ENCODE measurements at places on chromosomes 4 and X. TPM values are rescaled to one million over a fixed set of nuclear protein-coding genes. Genes with fewer than 3 reads are reported as not detected.

Gene GYG2
- 1.5 TPM for total RNA-seq

DNA sequence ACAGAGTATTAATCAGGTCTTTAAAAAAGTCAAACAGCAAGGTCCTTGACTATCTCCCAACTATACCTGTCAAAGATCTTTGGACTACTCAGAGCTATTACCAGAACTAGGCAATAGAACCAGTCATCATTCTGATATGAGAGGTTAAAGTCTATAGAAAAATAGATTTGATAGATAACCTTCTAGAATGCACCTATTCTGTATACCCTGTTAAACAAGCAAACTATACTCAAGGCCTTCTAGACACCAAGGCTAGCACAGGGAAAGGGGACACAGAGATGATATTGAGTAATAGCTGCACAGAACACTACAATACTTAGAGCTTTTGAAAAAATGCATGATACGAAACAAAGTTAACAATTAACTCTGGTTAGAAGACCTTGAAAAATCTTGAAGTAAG, 149.5 kb downstream of the NR3C2 start:
- H3K36me3 ChIP-seq: no peaks in the 10 kb centered on the region
- no peaks in the 10 kb centered on the region for H3K27me3 ChIP-seq
- H3K27ac ChIP-seq: no peak overlapping the region

Gene ETDA
- total RNA-seq: not detected

DNA sequence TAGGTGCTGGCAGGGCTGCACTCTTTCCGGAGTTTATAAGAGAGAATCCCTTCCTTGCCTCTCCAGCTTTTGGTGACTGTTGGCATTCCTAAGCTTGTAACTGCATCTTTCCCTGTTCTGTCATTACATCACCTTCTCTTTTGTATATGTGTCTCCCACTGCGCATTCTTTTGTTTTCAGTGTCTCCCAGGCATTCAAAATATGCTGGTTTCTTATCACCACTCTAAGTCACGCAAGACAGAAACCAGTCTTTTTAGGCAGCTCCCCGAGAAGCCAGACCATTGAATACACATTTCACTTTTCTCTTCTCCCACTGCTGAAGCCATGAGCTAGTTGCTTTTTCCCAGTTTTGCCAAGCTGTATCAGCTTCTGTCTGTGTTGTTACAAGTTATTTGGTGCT, 71.0 kb downstream of the LAS1L start:
- H3K27me3 ChIP-seq: no peaks in the 10 kb centered on the region
- no peaks in the 10 kb centered on the region for H3K4me1 ChIP-seq
- H3K27ac ChIP-seq: no peak overlapping the region

GRCh38 chr4:122914292-122914904, 8.0 kb downstream of the NUDT6 start:
- H3K27ac ChIP-seq: no peak overlapping the region
- H3K27me3 ChIP-seq: no peaks in the 10 kb centered on the region
- H3K4me3 ChIP-seq: no peak overlapping the region
- H3K36me3 ChIP-seq: peaks cover 72% of the 10 kb centered on the region
- H3K4me1 ChIP-seq: no peaks in the 10 kb centered on the region

DNA sequence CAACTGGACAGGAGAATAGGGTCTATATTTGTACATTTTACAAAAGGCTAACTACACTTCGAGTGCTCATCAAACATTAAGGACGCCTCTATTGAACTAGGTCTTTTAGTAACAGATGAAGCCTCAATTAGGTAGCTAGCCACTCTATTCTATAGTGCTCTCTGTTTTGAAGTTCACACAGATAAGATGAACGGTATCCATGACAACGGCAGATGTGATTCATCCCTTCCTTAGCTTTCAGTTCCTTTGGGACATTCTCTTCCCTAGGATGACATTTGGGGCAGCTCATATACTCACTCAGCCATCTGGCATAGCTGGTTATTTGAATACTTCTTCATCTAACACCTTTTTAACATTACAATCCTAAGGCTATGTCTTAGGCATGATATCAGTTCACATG, 62.4 kb upstream of the WDFY3 start:
- H3K27me3 ChIP-seq: no peaks in the 10 kb centered on the region
- no peak for DNase-seq
- H3K36me3 ChIP-seq: no peaks in the 10 kb centered on the region
- H3K4me1 ChIP-seq: no peaks in the 10 kb centered on the region
- H3K4me3 ChIP-seq: no peak overlapping the region

Gene GAGE1
- not detected for total RNA-seq

- no peaks in the 10 kb centered on the region for H3K36me3 ChIP-seq
- no peaks in the 10 kb centered on the region for H3K4me1 ChIP-seq
- no peak for DNase-seq
- H3K27me3 ChIP-seq: peaks cover 10% of the 10 kb centered on the region
- H3K4me3 ChIP-seq: no peak overlapping the region
These were observed 50.2 kb downstream of the CPZ start for GRCh38 chr4:8642651-8643321.

- no peak overlapping the region for H3K4me3 ChIP-seq
- H3K27me3 ChIP-seq: peaks cover 15% of the 10 kb centered on the region
- DNase-seq: no peak
- no peaks in the 10 kb centered on the region for H3K4me1 ChIP-seq
- no peaks in the 10 kb centered on the region for H3K36me3 ChIP-seq
- no peak overlapping the region for H3K27ac ChIP-seq
These were observed 20.4 kb downstream of the REPS2 start for GRCh38 chrX:16966752-16967448.

DNA sequence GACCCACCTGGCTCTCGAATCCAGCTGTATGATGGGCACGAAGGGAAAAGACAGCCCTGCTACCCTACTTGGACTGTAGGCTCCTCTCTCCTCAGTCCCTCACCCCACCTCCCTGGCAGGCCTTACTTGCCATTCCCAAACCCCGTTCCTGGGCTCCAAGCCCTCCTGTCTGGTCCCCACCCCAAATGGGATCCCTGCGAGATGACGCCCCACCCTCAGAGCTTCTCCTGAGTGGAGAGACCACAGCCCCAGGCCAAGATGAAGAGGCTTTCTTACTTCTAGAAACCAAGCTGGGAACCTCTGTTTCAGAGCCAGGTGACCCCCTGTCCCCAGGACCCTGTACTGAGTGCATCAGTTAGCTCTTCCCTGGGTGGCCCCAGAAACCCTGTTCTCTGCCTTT, 4.5 kb downstream of the NALF2 start:
- no peak overlapping the region for H3K4me3 ChIP-seq
- no peak overlapping the region for H3K27ac ChIP-seq
- no peaks in the 10 kb centered on the region for H3K4me1 ChIP-seq
- H3K36me3 ChIP-seq: no peaks in the 10 kb centered on the region

DNA sequence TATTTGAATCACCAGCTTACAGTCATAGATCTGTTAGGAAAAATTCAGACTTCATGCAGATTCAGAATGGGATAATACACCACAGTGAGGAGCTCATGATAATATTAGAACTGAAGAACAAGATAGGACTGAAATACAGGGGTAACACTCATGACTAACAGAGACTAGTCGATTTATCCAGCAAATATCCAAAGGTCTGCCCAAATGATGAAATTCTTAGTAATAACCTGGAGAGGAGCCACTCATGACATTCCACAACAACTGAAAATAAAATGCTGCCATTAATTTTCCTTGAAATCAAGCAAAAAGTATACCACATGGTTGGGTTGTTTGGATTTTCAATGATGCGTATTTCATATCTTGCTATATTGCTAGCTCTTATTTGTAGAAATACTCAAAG, 903.7 kb upstream of the ADGRL3 start:
- no peaks in the 10 kb centered on the region for H3K4me1 ChIP-seq
- H3K27me3 ChIP-seq: no peaks in the 10 kb centered on the region
- H3K27ac ChIP-seq: no peak overlapping the region
- no peak overlapping the region for H3K4me3 ChIP-seq

Gene ING2
- 4.3 TPM for total RNA-seq

Gene FAM236D
- total RNA-seq: not detected

- H3K4me1 ChIP-seq: no peaks in the 10 kb centered on the region
- no peaks in the 10 kb centered on the region for H3K27me3 ChIP-seq
- DNase-seq: no peak
- H3K4me3 ChIP-seq: no peak overlapping the region
- H3K36me3 ChIP-seq: no peaks in the 10 kb centered on the region
These were observed 126.0 kb downstream of the TENM3 start for GRCh38 chr4:182369211-182369610.

Gene NEUROG2
- not detected for total RNA-seq

Gene HS6ST2
- total RNA-seq: not detected

DNA sequence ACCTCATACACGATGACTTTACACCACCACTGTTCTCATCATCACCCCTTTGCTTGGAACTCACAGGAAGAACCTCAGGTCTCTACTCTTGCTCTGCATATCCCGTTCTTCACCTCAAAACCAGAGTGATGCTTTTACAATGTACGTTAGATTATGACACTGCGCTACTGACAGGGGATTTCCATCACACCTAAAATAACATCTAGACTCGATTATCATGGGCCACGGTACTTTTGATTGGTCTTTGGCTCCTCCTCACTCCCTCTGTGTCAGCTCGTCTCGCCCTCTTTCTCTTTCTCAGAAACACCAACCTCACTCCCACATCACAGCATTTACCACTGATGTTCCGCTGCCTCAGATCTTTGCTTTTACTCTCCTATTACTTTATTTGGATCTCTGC, 172.4 kb downstream of the TLL1 start:
- no peaks in the 10 kb centered on the region for H3K4me1 ChIP-seq
- DNase-seq: no peak
- no peak overlapping the region for H3K4me3 ChIP-seq
- no peak overlapping the region for H3K27ac ChIP-seq

GRCh38 chrX:5086388-5086787, 1142.3 kb downstream of the NLGN4X start:
- no peaks in the 10 kb centered on the region for H3K4me1 ChIP-seq
- H3K36me3 ChIP-seq: no peaks in the 10 kb centered on the region
- no peak for DNase-seq
- no peaks in the 10 kb centered on the region for H3K27me3 ChIP-seq
- no peak overlapping the region for H3K27ac ChIP-seq

DNA sequence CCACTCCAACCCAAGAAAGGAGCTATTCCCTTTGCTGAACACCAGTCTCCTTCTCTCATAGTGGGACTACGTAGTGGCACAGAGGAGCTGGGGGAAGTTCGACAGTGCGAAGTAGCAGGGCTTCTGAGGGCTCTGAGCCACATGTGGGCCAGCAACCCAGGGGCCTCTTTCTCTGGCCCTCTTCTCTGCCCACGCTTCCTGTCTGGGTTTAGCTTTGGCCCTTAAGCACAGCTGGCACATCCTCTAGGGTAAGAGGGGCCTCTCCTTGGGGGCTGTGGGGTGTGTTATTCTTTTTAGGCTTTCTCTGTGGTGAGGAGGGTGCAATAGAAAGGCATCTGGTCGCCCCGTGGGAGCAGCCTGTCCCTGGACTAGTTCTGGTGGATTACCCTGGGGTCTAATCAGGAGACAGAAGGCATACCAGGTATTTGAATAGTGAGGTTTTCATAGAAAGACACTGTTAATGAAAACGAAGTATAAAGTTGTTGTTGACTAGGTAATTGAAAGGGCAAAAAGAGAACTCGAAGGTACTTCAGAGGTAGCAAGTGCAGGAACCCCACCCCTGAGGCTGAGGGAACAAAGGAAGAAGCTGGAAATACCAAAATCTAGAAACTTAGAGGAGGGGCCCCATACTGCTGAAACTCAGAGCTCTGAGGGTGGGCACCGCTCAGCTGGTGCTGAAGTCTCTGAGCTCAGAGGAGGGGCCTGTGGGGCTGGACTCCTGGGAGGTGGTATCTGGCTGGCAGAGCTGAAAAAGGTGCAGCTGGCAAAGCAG, 151.9 kb upstream of the RPS6KA3 start:
- no peaks in the 10 kb centered on the region for H3K36me3 ChIP-seq
- H3K4me1 ChIP-seq: no peaks in the 10 kb centered on the region
- H3K4me3 ChIP-seq: no peak overlapping the region
- no peak for DNase-seq
- no peak overlapping the region for H3K27ac ChIP-seq

DNA sequence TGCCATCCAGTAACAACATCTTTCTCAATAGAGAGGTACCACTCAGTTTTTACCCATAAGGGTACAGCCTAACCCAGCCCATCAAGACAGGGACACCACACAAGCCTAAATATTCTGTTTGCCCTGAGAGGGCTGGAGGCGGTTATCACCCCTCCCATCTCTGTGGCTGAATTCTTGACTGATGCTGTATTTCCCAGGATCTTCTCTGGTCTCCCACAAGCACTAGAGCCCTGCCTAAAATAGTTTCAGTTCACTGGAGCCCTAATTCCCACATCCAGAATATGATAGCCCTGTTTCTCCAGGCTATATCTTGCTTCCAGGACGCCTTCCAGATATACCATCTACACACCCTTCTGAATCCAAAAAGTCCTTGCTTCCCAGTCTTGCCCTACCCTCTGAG, 91.6 kb upstream of the NMU start:
- H3K4me1 ChIP-seq: no peaks in the 10 kb centered on the region
- H3K27me3 ChIP-seq: peaks cover 13% of the 10 kb centered on the region
- no peak overlapping the region for H3K4me3 ChIP-seq

- no peak overlapping the region for H3K4me3 ChIP-seq
- H3K36me3 ChIP-seq: no peaks in the 10 kb centered on the region
- no peaks in the 10 kb centered on the region for H3K27me3 ChIP-seq
These were observed 27.8 kb downstream of the NAA11 start for GRCh38 chr4:79298027-79298426.

DNA sequence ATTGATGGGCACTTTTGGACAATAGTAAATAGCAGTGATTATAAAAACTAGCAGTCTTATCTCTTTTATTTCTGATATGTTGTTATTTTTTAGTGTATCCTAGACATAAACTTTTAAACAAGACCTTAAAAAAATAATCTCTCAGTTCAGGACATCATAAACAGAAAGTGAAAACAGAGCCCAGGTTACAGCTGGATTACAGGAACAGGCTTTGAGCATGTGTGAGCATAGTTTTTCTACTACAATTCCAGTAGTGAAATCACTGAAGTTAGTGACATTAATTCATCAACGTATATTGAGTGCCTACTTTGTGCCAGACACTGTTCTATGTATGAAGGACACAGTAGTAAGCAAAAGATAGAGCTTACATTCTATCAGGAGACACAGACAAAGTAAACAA, 16.9 kb downstream of the TRIM75 start:
- no peaks in the 10 kb centered on the region for H3K4me1 ChIP-seq
- no peaks in the 10 kb centered on the region for H3K27me3 ChIP-seq
- H3K4me3 ChIP-seq: no peak overlapping the region
- no peak for DNase-seq
- no peak overlapping the region for H3K27ac ChIP-seq

DNA sequence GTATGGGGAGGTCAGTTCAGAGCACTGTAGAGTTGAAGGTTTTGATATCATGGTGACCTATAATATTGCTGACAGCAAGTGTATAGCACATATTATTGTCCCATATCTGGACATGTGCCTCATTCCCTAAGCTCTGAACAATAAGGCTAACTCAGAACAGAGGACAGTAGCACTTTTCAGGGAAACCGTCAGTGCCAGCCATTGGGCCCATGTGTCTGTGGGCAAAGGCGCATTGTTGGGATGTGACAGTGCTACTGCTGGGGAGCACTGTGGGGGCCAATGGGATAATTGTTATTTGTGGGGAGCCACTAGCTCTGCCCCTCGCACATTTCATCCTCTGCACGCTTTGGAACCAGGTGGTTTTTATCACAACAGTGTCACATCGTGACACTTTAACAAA, 136.2 kb downstream of the ELOVL6 start:
- no peaks in the 10 kb centered on the region for H3K36me3 ChIP-seq
- no peak overlapping the region for H3K4me3 ChIP-seq
- no peak overlapping the region for H3K27ac ChIP-seq
- H3K27me3 ChIP-seq: peaks cover 5% of the 10 kb centered on the region
- H3K4me1 ChIP-seq: no peaks in the 10 kb centered on the region

- H3K27me3 ChIP-seq: peaks cover 5% of the 10 kb centered on the region
- peak overlapping the region; percentile 16 for H3K27ac ChIP-seq
- no peak overlapping the region for H3K4me3 ChIP-seq
- H3K4me1 ChIP-seq: peaks cover 39% of the 10 kb centered on the region
- no peaks in the 10 kb centered on the region for H3K36me3 ChIP-seq
These were observed 9.5 kb downstream of the ENOX2 start for GRCh38 chrX:130893356-130894085.

Data from heart right ventricle (tissue), 16 donors.